ENCODE measurements at places on chromosomes 2 and 18. TPM values are rescaled to one million over a fixed set of nuclear protein-coding genes. Genes with fewer than 3 reads are reported as not detected.

ANKRD23 gene
- 1.5 TPM for polyA plus RNA-seq

ATP6V1C2 gene
- 2.6 TPM for polyA plus RNA-seq

ZNF804A gene
- polyA plus RNA-seq: 0.53 TPM

DLX1 gene
- 1.4 TPM for polyA plus RNA-seq

HOXD3 gene
- 12.5 TPM for polyA plus RNA-seq

CDH19 gene
- polyA plus RNA-seq: 4.5 TPM

BBS5 gene
- polyA plus RNA-seq: 8.8 TPM

CTIF gene
- 159 TPM for polyA plus RNA-seq

CENPA gene
- polyA plus RNA-seq: 1.1 TPM

M1AP gene
- polyA plus RNA-seq: 0.55 TPM

TMEM169 gene
- 0.88 TPM for polyA plus RNA-seq

CFAP221 gene
- 4.3 TPM for polyA plus RNA-seq

FTCDNL1 gene
- polyA plus RNA-seq: 3.8 TPM

MATN3 gene
- 0.77 TPM for polyA plus RNA-seq

GRCh38 chr18:7953095-7953958, 386.2 kb downstream of the PTPRM start:
- DNase-seq: no peak

DNA sequence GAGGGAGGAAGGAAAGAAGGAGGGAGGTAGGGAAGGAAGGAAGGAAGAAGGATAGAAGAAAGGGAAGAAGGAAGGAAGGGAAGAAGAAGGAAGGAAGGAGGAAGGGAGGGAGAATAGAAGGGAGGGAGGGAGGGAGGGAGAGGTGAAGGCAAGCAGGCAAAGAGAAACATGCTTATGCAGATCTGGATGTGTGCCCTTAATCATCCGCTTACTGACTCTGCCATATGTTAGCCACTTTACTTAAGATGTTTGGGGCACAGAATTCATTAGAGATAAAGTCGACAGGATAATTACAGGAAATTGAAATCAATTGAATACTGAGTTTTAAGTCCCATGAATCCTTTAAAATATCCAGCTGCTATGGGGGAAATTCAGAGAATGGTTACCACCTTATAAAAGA, 334.2 kb downstream of the GRB14 start:
- no peak for DNase-seq

DNA sequence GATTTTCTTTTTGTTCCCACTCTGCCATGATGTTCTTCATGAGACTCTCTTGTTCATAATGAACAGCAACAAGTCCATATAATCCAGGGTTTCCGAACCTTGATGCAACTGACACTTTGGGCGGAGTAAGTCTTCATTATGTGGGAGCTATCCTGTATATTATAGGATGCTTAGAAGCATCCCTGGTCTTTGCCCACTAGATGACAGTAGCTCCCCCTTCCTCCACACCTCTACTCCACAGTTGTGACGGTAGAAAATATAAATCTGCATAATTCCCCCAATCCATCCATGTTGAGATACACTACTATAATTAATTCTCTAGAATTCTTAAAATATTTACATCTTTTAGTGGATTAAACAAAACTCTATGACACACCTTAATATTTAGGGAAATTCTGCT, 482.2 kb upstream of the CELF4 start:
- no peak for DNase-seq

DNA sequence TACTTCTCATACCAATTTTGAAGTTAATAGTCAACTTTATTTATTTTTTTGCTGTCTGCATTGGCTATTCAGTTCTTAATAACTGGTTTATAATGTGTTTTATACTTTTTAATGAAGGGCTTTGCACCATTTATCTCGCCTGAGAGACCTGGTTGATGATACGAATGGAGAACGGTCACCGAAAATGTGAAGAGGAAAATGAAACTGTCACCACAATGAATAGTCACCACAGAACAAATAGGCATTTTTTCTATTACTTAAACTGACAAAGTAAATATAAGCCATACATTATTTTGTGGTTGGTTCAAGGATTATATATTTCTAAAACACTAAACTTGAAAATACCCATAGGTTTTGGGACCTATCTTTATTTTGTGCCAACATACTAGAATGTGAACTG, 20.4 kb downstream of the C18orf54 start:
- no peak for DNase-seq

DNA sequence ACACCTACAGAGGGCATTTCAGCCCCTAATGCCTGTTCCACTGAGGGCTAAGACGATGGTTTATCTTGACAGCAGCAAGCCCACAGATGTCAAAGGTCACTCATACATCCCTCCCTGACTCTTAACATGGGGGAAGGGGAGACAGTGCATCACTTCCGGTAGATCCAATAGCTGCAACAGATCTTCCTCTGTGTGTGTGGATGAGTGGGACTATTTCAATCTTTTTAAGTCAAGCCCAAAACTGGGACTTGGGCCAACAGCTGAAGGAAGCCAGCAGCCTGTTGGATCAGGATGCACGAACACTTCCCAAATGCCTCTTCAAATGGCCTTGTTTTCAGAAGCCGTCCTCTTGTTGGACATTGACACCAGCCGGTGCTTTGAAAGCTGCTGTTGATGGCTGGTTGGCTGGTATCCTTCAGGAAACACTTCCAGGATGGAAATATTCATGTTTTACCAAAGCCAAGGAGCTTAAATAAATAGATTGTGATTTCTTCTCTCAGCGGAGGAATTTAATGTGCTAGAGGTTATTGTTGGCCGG, 59.2 kb downstream of the IL1R2 start:
- peak; percentile 89 for DNase-seq

GRCh38 chr2:235373171-235373570, 120.7 kb upstream of the AGAP1 start:
- no peak for DNase-seq

DNA sequence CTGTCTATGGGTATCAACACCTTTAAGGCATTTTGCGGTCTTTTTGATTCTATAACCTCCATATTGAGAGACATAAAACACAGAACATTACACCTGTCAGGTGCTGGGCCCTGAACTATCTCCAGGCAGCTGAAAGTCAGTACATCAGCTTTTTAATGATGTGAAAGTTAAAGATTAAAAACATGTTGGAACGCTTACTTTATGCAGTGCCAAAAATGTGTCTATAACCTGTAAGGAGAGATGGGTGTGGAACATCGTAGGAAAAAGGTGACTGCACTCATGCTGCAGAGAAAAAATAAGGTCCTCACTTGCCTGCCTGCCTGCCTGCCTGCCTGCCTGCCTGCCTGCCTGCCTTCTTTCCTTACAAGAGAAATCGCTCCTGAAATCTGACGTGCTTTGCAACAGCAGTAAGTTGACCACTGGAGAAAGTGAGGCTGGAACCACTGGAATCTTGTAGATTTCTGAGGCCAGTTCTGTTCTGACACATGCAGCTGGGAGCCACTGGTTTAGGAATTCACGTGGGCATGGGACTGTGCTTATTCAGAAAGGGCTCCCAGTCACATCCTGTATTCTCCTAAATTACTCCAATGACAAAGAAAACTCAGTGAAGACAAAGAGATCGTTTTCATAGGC, 34.1 kb downstream of the BCL11A start:
- no peak for DNase-seq

DNA sequence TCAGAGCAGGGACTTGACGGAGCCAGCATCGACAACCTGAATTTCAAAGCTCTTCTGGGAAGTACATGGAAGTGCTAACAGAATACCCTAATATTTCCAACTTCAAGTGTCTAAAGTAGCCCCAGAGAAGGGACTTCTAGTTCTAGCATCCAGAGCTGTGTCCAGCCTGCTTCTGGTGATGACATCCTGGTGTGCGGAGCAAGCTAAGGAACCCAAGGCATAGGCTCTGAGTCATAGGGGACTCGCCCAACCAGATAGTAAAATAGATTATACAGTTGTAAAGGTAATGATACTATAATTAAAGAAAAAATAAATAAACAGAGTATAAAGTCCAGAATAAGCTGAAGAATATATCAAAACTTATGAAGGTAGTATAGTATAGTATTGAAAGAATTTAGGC, 108.1 kb upstream of the SERPINE2 start:
- DNase-seq: no peak

- DNase-seq: no peak
Observed at GRCh38 chr2:97722227-97722626, 8.9 kb downstream of the ZAP70 start.

GRCh38 chr2:158482594-158482993, 25.8 kb downstream of the PKP4 start:
- DNase-seq: no peak

DNA sequence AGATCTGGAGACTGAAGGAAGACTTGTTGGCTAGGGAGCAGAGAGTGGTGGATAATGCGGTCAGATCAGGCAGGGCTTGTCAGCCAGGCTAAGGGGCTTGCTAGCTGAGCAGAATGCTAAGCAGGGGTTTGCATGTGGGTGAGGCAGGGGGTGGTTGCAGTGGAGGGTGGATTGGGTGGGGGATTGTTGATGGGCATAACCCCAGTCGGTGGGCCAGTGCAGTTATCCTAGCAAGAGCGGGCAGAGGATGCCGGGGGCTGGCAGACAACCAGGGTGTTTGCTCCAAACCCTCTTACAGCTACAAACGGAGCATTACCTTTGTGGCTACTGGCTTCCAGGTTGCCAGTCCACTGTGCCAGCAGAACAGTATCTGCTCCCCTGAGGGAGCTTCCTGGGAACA, 131.5 kb upstream of the LGALSL start:
- no peak for DNase-seq

- peak; percentile 60 for DNase-seq
Observed at GRCh38 chr2:222864296-222864695, 3.5 kb downstream of the ACSL3 start.

GRCh38 chr18:74516271-74517235, 17.7 kb upstream of the CNDP1 start:
- peak; percentile 35 for DNase-seq

DNA sequence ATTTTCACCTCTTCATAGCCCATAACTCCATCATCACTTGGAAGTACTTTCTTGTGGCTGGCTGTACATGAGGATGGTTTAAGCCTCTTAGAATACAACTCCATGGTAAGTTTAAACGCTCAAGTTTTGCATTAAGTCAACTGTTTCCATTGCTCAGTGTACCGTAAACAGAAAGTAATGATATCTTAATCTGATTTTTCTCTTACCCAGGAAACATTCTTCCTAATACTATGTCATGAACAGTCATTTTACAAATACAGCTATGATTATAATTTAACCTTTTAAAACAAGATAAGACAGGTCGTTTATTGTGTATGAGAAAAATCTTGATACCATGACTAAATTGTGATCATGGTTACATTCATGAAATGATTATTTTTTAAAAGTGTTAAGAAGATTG, 11.6 kb upstream of the DYNC2LI1 start:
- no peak for DNase-seq

GRCh38 chr2:116988303-116988702, 826.2 kb upstream of the DDX18 start:
- no peak for DNase-seq

GRCh38 chr2:109322641-109323040, 193.6 kb downstream of the SH3RF3 start:
- no peak for DNase-seq

All from adrenal gland (tissue), 19 donors.